Naive thymus-derived CD8-positive, alpha-beta T cell (primary cell): ENCODE measurements at places on chromosomes 7 and 10. TPM values are rescaled to one million over a fixed set of nuclear protein-coding genes. Genes with fewer than 3 reads are reported as not detected.

Gene GIMAP6
- 121 TPM for polyA plus RNA-seq

Gene C10orf105
- not detected for polyA plus RNA-seq

Gene MMP21
- not detected for polyA plus RNA-seq

Gene PLPP4
- polyA plus RNA-seq = not detected

Gene PNLIP
- not detected for polyA plus RNA-seq

Gene MINDY3
- polyA plus RNA-seq = 4.1 TPM
